Globus pallidus (tissue), 1 donor: ENCODE measurements at places on chromosomes 11 and 22.

- no peak for DNase-seq
These were observed 3.9 kb upstream of the DNAJB13 start for GRCh38 chr11:73946798-73947458.

DNA sequence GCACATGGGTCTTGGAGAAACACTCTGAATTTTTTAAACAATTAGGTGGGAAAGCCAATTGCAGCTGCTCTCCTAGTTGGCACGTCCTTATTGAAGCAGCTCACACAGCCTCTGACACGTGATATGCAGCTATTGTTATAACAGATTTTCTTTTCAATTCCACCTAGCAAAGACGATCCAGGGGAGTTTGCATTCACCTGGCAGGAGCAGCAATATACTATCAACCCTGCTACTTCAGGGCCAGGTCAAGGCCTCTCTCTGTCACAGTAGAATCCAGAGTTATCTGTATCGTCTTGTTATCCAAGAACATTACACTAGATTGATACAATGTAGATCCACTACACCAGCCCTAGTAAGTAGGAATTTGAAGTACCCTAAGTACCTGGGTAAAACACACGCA, 8.3 kb downstream of the KRTAP5-11 start:
- DNase-seq: no peak

GRCh38 chr11:31812383-31813381, 1.6 kb upstream of the PAX6 start:
- no peak for DNase-seq

DNA sequence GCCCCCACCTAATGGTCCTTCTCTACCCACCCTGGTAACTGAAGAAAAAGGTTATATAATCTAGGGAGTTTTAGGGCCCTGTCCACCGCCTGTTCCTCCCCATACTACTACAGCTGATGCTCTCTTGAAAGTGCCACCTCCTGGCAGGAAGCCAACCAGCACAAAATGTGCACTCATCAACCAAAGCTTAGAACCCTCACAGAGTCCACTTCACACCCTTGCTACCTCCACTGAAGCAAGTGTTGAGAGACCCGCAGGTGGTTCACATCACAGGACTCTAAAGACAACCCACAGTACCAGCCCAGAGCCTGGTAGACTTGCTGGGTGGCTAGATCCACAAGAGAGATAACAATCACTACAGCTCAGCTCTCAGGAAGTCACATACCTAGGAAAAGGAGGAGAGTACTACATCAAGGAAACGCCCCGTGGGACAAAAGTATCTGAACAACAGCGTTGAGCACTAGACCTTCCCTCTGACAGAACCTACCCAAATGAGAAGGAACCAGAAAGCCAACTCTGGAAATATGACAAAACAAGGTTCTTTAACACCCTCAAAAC, 17.5 kb upstream of the OR10W1 start:
- DNase-seq: no peak

DNA sequence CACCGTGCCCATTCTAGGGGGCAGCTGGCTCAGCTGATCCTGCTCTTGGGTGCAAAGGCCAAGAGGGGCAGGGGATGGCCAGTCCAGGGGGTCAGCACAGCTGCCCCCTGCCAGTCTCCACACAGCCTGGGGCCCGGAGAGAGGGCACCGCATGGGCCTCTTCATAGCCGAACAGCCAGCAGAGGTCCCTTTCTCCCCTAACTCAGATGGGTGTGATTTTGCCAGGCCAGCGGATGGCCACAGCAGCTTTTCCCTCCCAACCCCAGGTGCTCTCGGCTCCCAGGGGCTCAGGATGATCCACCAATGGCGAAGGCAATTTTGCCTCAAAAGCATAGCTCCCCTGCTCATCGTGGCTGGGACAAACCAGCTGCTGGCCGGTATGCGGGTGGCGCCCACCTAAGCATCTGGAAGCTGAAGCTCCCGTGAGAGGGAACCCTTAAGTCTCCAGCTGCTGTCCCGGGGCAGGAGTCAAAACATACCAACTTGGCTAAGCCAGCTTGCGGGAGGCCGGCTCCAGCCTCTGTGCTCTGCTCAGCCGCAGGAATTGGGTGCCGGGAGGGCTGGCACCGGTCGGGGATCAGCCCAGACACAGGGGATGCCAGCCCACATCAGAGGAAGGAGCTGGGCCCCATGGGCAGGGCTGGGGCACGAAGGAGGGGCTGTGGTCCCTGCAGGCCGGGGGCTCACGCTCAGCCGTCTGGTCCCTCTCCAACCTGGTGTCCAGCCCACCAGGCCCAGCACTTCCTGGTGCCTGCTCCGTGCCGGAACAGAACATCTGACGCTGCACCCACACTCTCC, 30.5 kb upstream of the GNB1L start:
- DNase-seq: no peak

GRCh38 chr11:67160045-67160444, 41.0 kb downstream of the KDM2A start:
- no peak for DNase-seq

DNA sequence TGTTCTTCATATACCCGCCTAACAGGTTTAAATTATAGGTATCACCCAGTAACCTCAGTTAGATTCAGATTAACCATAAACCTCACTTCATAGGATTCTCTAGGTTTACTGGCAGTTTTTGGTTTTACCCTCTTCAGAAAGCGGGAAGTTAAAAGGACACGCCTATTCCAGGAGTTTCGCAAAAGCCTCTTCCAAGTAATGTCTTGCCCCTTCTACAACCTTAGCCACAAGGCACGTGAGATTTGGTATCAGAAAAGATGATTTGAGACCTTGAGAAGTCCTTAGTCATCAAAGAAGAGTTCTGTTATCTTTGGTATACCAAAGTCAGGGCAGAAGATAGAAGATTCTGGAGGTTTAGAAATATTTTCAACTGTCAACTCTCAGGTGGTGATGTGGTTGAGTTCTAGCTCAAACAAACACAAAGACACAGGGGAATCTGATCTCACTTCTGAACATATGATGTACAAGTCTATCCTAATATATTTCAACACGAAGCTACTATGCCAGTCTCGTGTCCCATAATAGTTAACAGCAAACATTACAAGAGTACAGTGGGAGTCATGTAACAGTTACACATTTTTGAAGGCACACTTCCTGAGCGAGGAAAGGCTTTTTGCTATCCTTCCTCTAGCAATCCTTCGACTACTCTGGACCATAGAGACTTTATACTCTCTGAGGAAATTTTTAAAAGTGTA, 103.5 kb downstream of the USP35 start:
- DNase-seq: no peak

- DNase-seq: no peak
These were observed 49.9 kb upstream of the CD5 start for GRCh38 chr11:61052182-61052972.
